ENCODE measurements at places on chromosomes 1 and 21. TPM values are rescaled to one million over a fixed set of nuclear protein-coding genes. Genes with fewer than 3 reads are reported as not detected.

Gene CLDN14
- 0.16 TPM for total RNA-seq

Gene FCRLB
- 3.6 TPM for total RNA-seq

Gene PGM1
- total RNA-seq: 61.4 TPM

Gene GNAT2
- not detected for total RNA-seq

Gene B3GALNT2
- total RNA-seq: 59.5 TPM

Gene HRNR
- total RNA-seq: not detected

Gene TSHB
- not detected for total RNA-seq

Gene BARHL2
- total RNA-seq: not detected

Gene NBPF6
- not detected for total RNA-seq

Gene ARID1A
- 40.6 TPM for total RNA-seq

Gene KRTAP19-1
- not detected for total RNA-seq

DNA sequence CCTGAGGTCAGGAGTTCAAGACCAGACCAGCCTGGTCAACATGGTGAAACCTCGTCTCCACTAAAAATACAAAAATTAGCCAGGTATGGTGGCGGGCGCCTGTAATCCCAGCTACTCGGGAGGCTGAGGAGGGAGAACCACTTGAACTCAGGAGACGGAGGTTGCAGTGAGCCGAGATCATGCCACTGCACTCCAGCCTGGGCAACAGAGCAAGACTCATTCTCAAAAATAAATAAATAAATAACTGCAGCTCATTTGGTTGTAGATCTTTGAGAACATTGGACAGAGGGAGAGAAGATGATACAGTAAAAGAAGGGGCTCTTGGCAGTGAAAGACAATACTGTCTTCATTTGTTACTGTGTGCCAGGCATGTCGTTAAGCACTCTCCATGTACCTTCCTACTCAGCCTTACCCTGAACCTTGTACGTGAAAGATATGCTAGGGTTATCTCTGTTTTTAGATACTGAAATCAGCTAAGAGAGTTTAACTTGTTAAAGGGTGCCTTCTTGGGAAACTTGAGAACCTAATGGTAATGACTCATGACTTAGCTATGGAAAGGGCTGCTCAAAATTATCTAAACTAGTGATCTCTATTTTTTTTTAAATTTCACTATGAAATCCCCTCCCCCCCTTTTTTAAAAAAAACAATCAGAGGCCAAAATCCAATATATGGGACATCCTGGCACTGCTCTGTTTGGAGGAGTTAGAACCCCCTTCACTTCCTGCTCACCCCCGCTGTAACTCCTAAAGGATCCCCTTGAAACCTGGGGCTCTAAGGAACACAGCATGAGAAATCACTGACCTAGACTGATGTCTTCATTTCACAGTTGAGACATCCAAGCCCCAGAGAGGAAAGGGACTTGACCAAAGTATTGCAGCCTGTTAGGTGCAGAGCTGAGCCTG lies 6.8 kb upstream of the KPNA6 start:
- no peak for DNase-seq

- no peak for DNase-seq
Measured at GRCh38 chr21:46145840-46146691, 9.3 kb downstream of the FTCD start.

- DNase-seq: no peak
Measured at GRCh38 chr21:33908760-33909159, 6.8 kb downstream of the ATP5PO start.

GRCh38 chr1:119516680-119517079 lies 9.7 kb downstream of the HSD3B1 start:
- no peak for DNase-seq

GRCh38 chr1:89910780-89911179 lies 84.1 kb upstream of the ZNF326 start:
- no peak for DNase-seq

GRCh38 chr1:35475356-35475755 lies 81.8 kb downstream of the KIAA0319L start:
- no peak for DNase-seq

GRCh38 chr1:232368821-232369321 lies 261.1 kb downstream of the SIPA1L2 start:
- no peak for DNase-seq

GRCh38 chr1:212285685-212286555 lies 710 bp downstream of the PPP2R5A start:
- DNase-seq: no peak

DNA sequence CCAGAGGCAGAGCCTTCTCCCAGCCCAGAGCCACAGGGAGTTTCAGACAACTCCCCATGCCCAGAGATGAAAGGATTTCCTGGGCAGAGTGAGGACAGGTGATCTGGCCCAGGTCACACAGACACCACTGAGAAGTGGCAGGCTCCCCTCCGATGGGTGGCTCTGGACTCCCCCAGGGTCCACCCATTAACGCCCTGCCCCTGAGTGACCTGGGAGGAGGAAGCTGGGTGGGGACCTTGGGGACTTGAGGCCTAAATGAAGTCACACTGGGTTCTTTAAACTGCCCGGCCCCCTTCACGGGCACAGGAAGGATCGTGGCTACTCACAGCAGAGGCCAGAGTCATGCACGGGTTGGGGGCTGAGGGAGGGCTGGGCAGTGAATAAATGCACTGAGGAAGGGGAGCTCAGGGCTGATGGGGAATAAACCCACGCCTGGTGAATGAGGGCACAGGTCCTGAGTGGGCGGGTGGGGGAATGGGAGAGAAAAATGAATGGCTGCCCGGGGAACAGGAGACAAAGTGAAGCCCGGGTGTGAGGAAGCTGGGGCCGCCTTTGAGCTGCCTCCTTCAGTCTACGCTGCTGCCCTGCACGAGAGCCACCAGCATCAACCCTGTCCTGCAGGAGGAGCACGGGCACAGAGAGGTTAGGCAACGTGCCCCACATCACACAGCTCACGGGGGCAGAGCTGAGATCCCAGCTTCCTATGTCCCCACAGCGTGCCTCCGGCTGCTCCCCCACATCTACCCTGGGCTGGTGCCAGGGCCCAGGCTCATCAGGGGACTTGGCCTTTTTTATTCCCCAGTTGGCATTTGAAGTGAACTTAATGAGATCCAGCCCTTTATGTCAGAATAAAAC lies 404.3 kb downstream of the MATN1 start:
- no peak for DNase-seq

- DNase-seq: no peak
Measured at GRCh38 chr1:18118078-18118477, 10.5 kb downstream of the IGSF21 start.

- DNase-seq: no peak
Measured at GRCh38 chr1:81391125-81391828, 409.5 kb upstream of the ADGRL2 start.

- no peak for DNase-seq
Measured at GRCh38 chr1:212484701-212485570, 52.2 kb downstream of the NENF start.

GRCh38 chr1:41642922-41643821 lies 158.7 kb upstream of the EDN2 start:
- DNase-seq: no peak
